ENCODE measurements at places on chromosomes 2 and 18.

GRCh38 chr18:42517896-42518295 lies 562.9 kb downstream of the PIK3C3 start:
- DNase-seq = no peak

DNA sequence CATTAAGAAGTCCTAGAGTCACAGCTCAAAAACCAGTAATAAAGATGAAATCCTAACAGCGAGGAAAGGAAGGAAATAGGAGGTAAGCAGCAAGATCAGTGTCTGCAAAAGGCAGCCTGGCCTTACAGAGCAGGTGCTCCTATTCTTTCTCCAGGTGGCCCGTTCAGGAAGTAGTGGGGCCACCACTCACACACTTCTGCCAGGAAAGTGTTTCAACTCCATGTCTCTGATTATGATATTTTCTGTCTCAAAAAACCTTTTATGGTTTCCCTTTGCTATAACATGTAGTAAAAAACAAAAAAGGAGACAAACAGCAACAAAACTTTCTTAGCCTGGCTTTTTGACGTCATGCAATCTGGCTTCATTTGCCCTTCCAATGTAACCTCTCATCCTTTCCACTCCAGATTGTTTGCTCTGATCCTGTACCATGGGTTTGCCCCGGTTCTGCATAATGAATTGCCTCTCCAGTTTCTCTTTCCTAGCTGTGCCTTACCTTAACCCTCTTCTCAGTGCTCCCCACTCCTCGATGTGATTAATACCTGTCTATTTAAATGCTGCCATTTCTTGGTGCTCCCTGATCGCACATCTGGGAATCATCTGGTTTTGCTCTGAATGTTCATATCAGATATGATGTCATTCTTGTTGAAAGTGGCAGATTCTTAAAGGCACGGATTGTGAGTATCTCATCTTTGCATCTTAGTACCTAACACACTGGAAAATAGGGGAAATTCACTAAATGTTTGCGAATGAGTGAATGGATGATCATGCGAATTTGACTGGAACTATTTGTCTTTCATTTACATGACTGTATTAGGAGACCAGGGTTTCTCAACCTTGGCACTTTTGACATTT lies 50.6 kb upstream of the PTPRM start:
- DNase-seq = no peak

GRCh38 chr2:235078182-235078581 lies 126.4 kb downstream of the SH3BP4 start:
- DNase-seq = no peak

GRCh38 chr18:35158728-35159450 lies 81.9 kb upstream of the ZNF397 start:
- DNase-seq = no peak

DNA sequence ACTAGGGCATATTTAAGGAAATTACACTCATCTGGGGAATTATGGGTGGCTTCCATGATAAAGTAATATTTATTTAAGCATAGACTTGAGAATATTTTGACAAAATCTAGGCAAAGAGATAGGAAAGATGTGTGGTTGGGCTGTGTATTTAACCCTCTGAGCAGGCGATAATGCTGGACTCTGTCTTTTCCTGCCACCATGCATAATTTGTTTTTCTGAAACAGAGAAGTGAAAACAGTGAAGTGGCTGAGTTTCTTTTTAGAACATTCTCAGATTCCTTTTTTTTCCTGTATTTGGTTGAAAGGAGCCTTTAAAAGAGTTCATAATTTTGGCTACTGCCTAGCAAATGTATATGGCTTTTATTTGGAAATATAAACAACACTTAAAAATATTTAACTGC lies 104.8 kb upstream of the CDH19 start:
- DNase-seq = no peak

DNA sequence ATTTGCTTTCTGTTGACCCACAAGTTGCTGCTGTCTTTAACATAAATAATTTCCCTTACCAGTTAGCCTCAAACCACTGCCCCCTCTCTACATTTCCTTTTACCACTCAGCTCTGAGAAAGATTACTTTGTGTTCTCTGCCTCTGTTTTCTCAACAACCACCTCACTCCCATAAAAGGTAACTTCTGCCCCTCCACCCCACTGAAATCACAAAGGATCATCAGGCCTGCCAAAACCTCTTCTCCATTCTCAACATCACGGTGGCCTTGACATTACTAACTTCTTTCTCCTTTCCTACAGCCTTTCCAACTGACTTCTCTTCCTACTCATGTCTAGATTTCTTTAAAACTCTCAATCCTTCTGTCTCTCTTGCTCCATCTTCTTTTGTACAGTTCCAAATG lies 10.1 kb downstream of the ACADL start:
- DNase-seq = no peak

- no peak for DNase-seq
Observed at GRCh38 chr18:31399306-31400032, 22.9 kb downstream of the DSG4 start.

- DNase-seq = no peak
Observed at GRCh38 chr2:207091928-207092327, 73.8 kb downstream of the KLF7 start.
